Activated T-helper 1 cell treated with Interleukin-2 at 50 U/mL for 16 hours (primary cell): ENCODE measurements at places on chromosomes 2 and 18.

- DNase-seq = peak; percentile 5
Measured at GRCh38 chr2:74876081-74876886, 42.4 kb downstream of the HK2 start.

GRCh38 chr2:162968306-162968705, 129.7 kb upstream of the KCNH7 start:
- no peak for DNase-seq

- DNase-seq = no peak
Measured at GRCh38 chr18:40233931-40234616, 1721.0 kb upstream of the PIK3C3 start.

- no peak for DNase-seq
Measured at GRCh38 chr2:181984814-181985631, 630 bp upstream of the PPP1R1C start.

DNA sequence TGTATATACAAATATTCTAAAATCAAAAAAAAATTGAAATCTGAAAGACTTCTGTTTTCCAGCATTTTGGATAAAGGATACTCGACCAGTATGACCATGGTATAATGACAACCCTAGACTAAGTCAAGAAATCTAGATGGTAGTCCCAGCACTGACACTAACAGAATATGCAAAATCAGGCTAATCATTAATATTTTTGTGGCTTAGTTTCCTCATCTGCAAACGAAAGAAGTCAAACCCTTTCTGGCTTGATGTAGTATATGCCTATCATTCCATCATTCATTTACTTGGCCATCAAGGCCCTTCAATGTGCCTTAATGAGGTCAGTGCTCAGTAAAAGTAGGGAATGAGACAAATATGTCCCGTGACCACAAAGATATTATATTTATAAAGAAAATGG, 83.5 kb downstream of the NCKAP5 start:
- DNase-seq = no peak

- DNase-seq = no peak
Measured at GRCh38 chr18:48662011-48662661, 123.3 kb downstream of the CTIF start.

DNA sequence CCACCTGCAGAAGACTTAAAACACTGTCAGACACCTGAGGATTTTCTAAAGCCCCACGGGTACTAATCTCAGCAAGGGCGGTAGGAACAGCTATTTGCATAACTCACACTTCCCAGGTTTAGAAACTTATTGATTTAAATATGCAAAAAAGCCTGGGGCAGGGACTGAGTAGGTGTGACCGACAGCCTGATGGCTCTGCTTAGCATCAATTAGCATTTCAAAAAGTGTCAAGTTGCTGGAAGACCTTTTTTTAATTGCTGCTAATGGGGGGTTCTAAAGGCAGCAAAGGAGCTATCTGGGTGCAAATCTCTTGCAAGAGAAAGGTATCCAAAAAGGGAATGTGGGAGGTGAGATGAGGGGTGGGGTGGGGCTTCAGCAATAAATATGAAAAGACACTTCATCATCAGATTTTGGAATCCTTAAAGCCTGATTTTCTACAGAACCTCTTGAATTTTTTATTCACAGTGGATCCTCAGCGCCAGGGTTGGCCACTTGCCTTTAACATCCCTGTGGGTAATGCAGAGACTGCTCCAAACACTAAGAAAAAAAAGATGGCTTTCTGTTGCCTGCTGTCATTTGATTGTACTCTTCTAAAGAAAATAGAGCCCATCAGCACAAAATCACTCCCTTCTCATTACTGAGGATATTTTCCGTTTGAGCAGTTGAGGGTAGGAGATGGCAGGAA, 121.1 kb upstream of the RMP24 start:
- DNase-seq = no peak

- no peak for DNase-seq
Measured at GRCh38 chr2:17355608-17356329, 162.5 kb downstream of the RAD51AP2 start.

GRCh38 chr2:29714333-29714732, 207.1 kb downstream of the ALK start:
- no peak for DNase-seq

DNA sequence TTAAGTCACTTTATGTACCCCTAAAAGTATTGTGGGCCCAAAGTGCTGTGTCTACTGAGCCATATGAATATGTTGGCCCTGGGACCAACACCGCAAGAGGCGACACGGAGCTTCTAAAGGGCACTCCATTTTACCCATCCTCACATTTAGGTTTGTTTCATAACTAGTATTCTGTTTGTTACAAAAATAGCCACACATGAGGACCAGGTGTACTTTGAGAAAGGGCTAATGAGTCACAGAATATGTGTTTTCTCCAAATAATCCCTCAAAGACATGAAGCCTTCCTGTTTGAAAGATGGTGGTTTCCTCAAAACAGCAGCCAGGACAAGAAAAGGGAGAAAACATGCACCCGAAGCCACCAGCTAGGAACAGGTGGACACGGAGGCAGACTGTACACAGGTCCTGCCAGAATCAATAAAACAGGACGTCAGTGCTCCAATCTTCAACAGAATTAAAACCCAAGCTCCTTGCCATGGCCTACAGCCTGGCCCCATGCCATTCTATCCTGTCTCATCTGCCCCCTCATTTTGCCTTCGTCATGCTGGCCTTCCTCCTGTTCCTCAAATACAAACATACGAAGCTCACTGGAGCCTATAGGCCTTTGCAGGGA, 21.8 kb upstream of the GRB14 start:
- DNase-seq = no peak

GRCh38 chr2:59575191-59575590, 978.3 kb downstream of the BCL11A start:
- DNase-seq = no peak

DNA sequence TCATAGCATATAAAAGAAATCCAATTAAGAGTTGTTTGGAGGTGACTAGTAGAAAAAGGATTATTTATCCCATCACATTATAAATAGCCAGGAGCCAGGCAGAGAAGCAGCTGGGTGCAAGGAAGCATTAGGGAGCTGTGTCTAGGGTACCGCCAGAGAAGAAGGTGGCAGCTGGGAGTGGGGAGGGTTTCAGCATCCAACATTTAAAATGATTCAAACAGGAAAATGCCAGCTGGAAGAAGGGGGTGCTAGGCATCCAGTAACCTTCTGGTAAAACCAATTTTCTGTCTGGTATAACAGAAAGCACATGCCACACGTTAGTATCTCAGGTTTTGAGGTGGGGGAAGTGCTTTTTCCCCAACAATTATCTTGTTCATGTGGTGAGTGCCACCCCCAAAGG, 452.4 kb downstream of the ZEB2 start:
- no peak for DNase-seq

DNA sequence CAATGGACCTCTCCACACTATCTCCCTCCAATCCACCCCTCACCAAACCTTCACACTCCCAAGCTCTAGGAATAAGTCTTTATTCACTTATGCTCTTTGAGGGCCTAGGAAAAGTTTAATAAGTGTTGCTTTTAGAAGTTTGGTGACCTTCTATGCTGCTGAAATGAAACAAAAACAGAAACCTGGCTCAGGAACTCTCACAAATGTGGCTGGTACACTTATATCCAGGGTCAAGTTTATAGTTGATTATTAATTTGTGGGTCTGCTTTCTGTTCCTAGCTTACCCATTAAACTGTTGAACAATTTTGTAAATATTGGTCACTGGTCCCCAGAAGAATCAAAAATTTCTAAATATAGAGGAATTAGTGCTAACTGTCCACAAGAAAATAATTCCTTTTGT, 14.2 kb upstream of the ANKRD44 start:
- no peak for DNase-seq

DNA sequence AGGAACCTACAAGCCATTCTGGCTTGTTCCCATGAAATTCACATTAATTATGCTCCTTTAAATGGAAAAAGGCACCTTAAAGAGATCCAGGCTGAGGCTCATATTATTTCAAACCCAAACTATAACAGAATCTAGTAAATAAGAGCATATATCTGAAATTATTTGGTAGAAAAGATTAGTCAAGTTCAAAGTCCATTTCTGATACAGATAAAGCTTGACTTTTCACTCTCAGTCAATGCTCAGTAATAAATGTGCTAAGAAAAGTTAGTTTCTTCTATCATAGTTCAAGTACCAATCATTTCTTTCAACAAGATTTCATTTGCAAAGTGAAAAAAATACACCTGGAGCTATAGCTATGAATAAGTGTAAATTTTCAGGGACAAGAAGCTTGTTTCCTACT, 61.8 kb upstream of the NARS1 start:
- no peak for DNase-seq

DNA sequence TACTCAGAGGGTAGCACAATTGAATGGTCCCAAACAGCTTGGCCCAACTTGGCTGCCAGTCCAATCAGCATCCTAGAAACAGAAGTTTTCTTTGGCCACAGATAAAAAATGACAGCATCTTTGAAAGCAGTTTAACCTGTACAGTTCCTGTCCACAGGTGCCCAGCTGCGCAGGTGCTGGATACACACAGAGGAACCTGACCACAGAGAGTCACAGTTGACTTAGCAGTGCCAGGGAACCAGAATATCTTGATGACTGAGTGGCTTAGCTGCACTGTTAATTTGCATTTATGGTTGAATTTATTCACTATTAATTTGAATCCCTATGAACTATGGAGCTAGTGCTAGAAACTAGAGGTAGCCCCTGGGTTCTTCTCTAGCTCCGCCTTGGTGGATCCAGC, 93.7 kb downstream of the TPGS2 start:
- no peak for DNase-seq

- DNase-seq = no peak
Measured at GRCh38 chr2:149167941-149168340, 129.4 kb downstream of the LYPD6B start.

- DNase-seq = no peak
Measured at GRCh38 chr18:2147476-2148230, 423.7 kb downstream of the METTL4 start.

DNA sequence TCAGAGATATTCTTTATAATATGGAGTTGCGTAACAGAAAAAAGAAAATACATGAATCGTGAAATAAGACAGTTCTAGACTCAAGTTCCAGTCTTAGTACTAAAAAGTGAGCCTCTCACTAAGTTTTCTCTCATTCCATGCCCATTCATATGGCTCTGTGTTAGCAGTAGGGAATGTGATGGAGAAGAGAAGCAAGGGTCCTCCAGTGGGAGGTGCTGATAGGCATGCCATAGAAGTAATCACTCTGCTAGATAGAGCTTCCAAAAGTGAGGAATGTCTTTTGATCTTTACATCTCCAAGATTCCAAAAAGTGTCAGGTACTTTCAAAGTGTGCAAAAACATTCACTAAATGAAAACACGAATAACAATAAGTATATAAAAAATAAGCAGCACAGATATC, 678.4 kb downstream of the DCDC2C start:
- DNase-seq = no peak

DNA sequence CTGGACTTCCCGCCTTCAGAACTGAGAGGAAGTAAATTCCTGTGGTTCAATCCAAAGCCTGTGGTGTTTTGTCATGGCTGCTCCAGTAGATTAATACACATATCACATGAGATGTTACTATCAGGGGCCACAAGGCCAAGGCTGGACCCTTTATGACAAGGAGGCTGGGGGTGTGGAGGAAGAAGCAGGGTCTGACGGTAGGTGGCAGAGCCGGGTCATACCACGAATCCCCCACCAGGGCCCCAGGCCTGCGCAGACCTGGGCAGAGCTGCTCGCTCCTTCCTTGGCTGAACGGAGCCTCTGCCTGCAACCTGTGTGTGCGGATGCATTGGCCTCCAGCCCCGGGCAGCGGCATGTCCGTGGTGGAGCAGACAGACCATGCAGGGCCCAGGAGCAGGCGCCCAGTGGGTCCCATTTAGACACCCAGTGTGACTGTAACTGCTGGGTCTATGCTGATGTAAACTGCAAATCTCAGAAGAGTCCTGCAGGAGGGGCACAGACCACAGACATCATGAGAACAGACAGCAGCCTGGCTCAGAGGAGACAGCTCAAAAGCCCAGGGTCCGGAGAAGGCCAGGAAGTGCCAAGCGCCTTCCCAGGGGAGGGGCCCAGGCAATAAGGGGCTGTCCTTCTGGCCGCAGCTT, 155.2 kb downstream of the PXDN start:
- no peak for DNase-seq

GRCh38 chr2:177598326-177599138, 206.0 kb downstream of the AGPS start:
- no peak for DNase-seq

DNA sequence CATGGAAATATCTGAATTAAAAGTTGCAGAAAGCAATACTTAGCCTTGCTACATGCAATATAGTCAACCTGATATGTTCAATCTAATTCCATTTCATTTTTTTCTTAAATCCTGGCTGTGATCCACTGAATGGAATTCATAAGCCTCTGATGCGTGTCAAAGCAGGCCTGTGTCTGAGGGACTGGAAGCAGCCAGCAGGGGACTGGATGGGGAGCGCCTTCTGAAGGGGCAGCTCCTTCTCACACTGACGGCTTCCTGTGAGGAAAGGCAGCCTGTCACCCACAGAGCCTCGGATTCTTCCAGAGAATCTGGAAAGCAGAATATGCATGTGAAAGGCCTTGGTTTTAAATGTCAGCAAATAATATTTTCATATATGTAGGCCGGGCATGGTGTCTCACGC, 73.5 kb downstream of the KCNF1 start:
- no peak for DNase-seq

DNA sequence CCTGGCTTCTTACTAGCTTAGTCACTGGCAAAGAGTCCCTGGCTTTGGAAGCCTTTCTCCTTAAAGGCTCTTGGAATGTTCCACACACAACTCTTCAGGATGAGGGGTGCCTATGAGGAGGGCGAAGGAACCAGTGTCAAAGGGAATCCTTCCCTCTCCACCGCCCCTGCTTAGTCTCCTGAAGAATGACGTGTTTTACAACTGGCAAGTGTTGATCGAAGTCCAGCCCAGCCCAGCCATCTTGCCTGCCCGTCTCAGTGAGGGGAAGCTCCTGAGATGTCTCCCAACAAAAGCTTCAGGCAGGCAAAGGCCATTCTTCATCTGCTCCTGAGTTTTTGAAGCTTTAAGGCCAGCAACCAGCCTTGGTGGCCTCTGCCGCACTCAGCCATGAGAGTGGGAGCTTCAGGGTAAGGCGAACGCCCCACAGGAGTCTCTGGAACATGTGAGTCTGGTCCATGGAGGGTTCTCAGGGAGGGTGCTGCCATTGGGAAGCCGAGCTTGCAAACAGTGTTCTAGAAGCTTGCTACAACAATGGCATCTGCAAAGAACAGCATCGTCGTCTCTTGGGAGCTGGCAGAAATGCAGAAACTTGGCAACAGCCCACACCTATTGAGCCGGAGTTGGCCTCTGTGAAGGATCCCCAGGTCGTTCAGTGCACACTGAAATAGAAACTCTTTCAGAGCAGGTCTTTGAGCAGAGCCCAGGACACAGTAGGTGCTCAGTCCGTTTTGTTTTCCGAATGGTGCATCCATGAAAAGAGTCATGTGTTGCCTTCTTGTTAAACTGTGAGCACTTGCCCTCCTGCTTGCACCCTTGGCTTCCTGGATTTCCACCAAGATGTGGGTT, 220.7 kb downstream of the SEPTIN10 start:
- no peak for DNase-seq

GRCh38 chr2:132400169-132400900, 16.3 kb upstream of the GPR39 start:
- DNase-seq = no peak

GRCh38 chr2:8257502-8257901, 424.4 kb upstream of the ID2 start:
- DNase-seq = no peak

- no peak for DNase-seq
Measured at GRCh38 chr2:18475884-18476283, 84.6 kb downstream of the RDH14 start.
